ENCODE measurements at places on chromosomes 13 and 19. TPM values are rescaled to one million over a fixed set of nuclear protein-coding genes. Genes with fewer than 3 reads are reported as not detected.

Gene NCAN
- 18.9 TPM for total RNA-seq

Gene B3GNT8
- 1.9 TPM for total RNA-seq

Gene LGALS7B
- 2.1 TPM for total RNA-seq

Gene IGSF23
- not detected for total RNA-seq

Gene KLHL26
- total RNA-seq = 18.0 TPM

Gene TMEM38A
- 18.6 TPM for total RNA-seq

Gene ZNF136
- 38.1 TPM for total RNA-seq

Gene CLEC4G
- total RNA-seq = 0.71 TPM

Gene HSH2D
- 0.27 TPM for total RNA-seq

Gene CPB2
- total RNA-seq = not detected

Gene CCL25
- total RNA-seq = not detected

Gene NANOS3
- total RNA-seq = 1.0 TPM

Gene ASPDH
- total RNA-seq = not detected

Gene SLC27A1
- total RNA-seq = 33.2 TPM

Gene LHB
- total RNA-seq = not detected

Gene PRTN3
- total RNA-seq = 2.5 TPM

Gene CCNA1
- 3.7 TPM for total RNA-seq

Gene ATP4B
- total RNA-seq = not detected

Gene TNFSF13B
- 1.4 TPM for total RNA-seq

Gene CCDC70
- not detected for total RNA-seq

Gene CCDC9
- 20.5 TPM for total RNA-seq

Gene KASH5
- total RNA-seq = 0.27 TPM

Gene FCHO1
- 5.9 TPM for total RNA-seq

Gene USHBP1
- 5.5 TPM for total RNA-seq

Gene SIN3B
- total RNA-seq = 67.5 TPM

Gene ANGPTL4
- total RNA-seq = 2.4 TPM

Gene ZNF576
- total RNA-seq = 16.3 TPM

Gene FAM216B
- total RNA-seq = 0.55 TPM

Gene CYP4F12
- total RNA-seq = 1.8 TPM

Gene FCAR
- 5.2 TPM for total RNA-seq

Gene ZSCAN4
- not detected for total RNA-seq

Gene CDX2
- total RNA-seq = not detected

Gene ZNF418
- 31.7 TPM for total RNA-seq

Gene LILRB3
- total RNA-seq = 9.2 TPM

Gene ZNF568
- 36.0 TPM for total RNA-seq

Gene IPO5
- total RNA-seq = 202 TPM

Gene MBOAT7
- total RNA-seq = 24.0 TPM

Gene HCN2
- 6.0 TPM for total RNA-seq

Gene CGB1
- not detected for total RNA-seq

Gene C19orf53
- 41.0 TPM for total RNA-seq

Gene CEACAM19
- total RNA-seq = 3.4 TPM

Gene KLK13
- not detected for total RNA-seq

Gene C19orf33
- total RNA-seq = 9.2 TPM

Gene LRRC63
- total RNA-seq = 0.60 TPM

Gene LILRA5
- 0.93 TPM for total RNA-seq

Gene KLF12
- total RNA-seq = 72.4 TPM

Gene PTPRH
- 6.1 TPM for total RNA-seq

Gene APC2
- 112 TPM for total RNA-seq

Gene MADCAM1
- total RNA-seq = 1.3 TPM

Gene MIR17HG
- total RNA-seq = 14.5 TPM

Gene MEIS3
- 31.7 TPM for total RNA-seq

Gene RASIP1
- 11.4 TPM for total RNA-seq

Gene SYCN
- total RNA-seq = not detected

Gene TECR
- 47.6 TPM for total RNA-seq

Gene NCLN
- 19.5 TPM for total RNA-seq

Gene ZFP14
- 33.5 TPM for total RNA-seq

Gene NLRP7
- total RNA-seq = not detected

Gene ZNF429
- 30.5 TPM for total RNA-seq

Gene ARL11
- 0.22 TPM for total RNA-seq
